ENCODE measurements at places on chromosomes 6 and 20.

DNA sequence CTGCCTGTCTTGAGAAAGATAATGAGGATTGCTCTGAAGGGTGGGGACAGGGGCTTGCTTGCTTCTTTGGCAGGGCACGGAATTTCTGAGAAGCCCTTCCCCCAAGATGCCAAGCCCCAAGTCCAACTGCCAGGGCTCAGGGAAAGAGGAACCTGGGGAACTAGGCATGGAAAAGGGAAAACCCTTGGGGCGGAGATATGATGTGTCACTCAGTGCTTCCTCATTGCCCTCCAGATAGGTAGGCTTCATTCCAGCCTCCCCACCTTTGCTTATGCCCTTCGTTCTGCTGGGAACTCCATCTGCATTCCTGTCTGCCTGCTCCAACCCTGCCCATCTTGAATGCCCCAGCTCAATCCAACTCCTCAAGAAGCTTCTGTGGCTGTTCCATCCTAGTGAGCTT lies 61.2 kb downstream of the VEGFA start:
- DNase-seq: no peak

DNA sequence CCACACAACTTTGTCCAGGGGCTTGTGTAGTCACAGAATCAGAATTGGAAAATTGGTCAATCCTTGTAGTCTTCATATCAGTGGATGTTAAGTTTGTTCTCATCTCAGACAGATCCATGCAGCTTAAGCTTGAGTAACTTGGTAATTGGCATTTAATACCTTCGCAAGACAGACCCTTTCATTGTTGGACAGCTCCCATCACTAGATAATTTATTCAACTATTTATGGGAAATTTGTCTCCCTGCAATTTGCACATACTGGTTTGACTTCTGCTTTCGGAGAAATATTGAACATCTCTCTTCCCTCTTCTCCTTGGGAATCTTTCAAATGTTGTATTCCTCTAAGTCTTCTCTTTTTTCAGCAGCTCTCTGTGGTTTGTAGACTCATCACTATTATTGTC lies 17.1 kb downstream of the MEI4 start:
- no peak for DNase-seq

DNA sequence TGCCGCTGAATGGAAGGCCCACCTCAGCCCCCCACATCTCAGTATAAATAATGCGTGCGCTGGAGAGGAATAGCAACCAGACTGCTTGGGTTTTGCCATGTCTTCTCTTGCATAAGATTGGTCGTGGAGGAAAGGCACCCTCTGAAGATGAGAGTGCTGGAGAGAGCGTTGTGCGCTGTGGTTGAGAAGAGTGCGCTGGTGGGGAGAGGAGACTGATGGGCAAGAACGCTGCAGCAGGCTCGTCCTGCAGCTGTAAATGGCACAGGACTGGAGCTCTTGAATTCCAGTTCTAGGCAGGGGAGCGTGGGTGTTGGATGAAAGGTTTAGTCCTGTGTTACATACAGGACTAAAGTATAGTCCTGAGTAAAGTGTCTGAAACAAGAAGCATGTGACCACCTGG lies 51.5 kb downstream of the RPRD1B start:
- DNase-seq: no peak

DNA sequence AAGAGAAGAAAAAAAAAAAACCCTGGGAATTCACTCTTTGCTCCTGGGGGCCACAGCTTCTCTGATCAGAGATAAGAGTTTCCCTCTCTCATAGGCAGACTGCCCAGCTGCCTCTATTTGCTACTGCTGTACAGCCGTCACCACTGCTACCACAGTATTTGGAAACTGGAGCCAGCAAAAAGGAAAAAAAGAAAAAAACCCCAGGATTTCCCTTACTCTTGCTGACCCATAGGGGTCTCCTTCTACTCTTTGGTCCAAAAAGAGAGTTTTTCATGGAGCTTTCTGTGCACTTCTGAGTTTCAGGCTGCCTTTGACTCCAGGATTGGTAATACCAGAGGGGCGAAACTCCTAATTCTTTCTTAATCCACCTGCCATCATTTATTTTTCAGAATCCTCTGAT lies 89.7 kb downstream of the MDGA1 start:
- DNase-seq: no peak

DNA sequence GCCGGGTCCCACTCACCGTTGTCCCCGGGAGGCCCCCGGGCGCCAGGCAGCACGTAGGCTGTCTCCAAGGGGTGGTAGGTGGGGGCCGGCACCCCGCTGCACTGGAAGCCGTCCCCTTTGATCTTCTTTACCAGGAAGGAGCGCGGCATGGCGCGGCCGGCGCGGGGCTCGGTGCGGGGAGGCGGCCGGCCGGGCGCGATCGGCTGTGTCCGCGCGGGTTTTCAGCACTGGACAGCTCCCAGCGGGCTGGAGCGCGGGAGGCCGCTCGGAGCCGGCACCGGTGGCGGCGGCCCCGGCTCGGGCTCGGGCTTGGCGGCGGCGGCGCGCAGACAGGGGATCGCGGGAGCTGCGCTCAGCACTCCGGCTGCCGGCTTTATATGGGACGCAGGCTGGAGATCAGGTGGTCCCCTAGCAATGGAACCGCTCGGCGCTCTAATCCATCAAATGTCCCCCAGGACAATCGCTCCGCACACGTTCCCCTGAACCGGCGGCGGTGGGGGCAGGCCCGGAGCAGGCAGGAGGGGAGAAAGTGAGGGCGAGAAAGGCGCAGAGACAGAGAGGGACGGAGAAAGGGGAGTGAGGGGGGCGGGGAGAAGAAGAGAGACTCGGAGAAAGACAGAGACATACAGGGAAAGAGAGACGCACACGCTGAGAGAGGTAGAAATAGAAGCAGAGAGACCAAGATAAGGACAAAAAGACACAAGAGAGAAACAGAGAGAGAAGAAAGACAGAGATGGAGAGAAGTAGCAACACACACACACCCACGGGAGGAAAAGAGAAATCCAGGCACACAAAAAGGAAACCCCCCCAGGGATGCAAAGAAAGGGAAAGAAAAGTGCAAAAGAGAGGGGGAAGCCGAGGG lies at the start of gene SCRT2:
SCRT2 (minus strand) TSS at position 350 of the 862 bp plus-strand sequence; CDS start at position 149, 201 bp downstream.
- DNase-seq: peak; percentile 82

GRCh38 chr6:91865889-91866288 lies 1279.0 kb upstream of the MAP3K7 start:
- no peak for DNase-seq

- no peak for DNase-seq
These were observed 312.0 kb downstream of the SOX4 start for GRCh38 chr6:21905531-21905930.

DNA sequence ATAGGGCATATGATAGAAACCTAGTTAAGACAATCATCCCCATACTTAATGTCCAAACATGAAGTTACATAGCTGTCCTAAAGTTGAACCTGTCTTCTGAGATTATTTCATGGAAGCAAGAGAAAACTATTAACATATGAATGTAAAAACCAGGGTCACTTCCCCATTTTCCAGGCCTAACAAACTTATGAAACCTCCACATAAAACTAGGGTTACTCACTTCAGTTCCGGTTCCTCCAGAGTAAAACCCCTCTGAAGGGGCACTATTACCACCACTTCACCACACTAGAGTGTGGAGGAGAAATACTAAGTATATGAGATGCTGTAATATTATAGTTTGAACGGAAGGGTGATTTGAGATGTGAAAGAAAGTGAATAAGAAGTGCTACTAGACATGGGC lies 14.9 kb downstream of the PRKN start:
- no peak for DNase-seq

GRCh38 chr6:36759148-36759759 lies 61.6 kb downstream of the RAB44 start:
- peak; percentile 87 for DNase-seq

All from HuH-7 (cell line).